ENCODE measurements at places on chromosomes 1 and 21. TPM values are rescaled to one million over a fixed set of nuclear protein-coding genes. Genes with fewer than 3 reads are reported as not detected.

Gene IL12RB2
- 9.6 TPM for total RNA-seq

Gene IRF6
- 0.55 TPM for total RNA-seq

Gene KIRREL1
- 2.8 TPM for total RNA-seq

Gene AMY1C
- not detected for total RNA-seq

Gene NIT1
- 20.4 TPM for total RNA-seq

Gene FAM177B
- 0.39 TPM for total RNA-seq

Gene TSPAN2
- total RNA-seq, result 0.70 TPM

Gene ST6GALNAC3
- total RNA-seq, result 3.9 TPM

Gene ACP6
- total RNA-seq, result 7.2 TPM

Gene KCNJ6
- total RNA-seq, result not detected

Gene USF1
- total RNA-seq, result 52.6 TPM

Gene TRIM67
- not detected for total RNA-seq

Gene RHBDL2
- not detected for total RNA-seq

Gene OR14K1
- not detected for total RNA-seq

Gene UBL4B
- not detected for total RNA-seq

Gene HAPLN2
- total RNA-seq, result 0.53 TPM

Gene OR2G6
- total RNA-seq, result not detected

Gene GMEB1
- total RNA-seq, result 11.5 TPM

Measured in gastrocnemius medialis (tissue), 4 donors.